ENCODE measurements at places on chromosomes 6 and 20. TPM values are rescaled to one million over a fixed set of nuclear protein-coding genes. Genes with fewer than 3 reads are reported as not detected.

- H3K36me3 ChIP-seq, result no peaks in the 10 kb centered on the region
- DNase-seq, result no peak
- no peak overlapping the region for H3K4me3 ChIP-seq
- H3K27me3 ChIP-seq, result no peaks in the 10 kb centered on the region
- no peak overlapping the region for H3K27ac ChIP-seq
Observed at GRCh38 chr6:315921-316752, 23.9 kb downstream of the DUSP22 start.

DNA sequence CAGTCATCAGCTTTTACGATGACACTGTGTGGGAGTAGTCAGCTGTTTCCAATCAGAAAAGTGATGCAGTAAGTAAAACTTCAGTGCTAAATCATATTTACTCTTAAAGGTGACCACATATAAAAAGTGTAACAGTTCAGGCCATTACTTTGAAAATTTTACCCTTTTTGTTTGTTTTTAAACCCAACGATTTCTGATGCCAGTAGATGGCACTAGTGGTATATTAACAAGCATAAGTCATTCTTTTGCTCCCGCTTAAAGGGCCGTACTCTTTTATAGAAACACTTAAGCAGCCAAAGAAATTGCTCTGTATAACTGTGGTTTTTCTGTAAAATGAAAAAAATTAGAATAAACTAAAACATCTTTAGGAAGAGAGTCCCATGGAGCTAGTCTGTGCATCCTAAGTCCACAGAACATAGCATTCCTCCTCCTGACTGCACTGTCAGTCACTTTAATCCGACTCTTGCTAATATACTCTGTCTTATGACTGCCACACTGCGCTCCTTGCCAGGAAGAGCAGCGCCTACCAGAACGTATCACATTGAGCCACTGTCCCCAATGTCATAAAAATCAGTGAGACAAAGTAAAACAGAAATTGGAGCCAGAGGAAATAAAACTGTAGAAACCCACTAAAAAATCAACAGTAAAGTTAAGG lies 25.0 kb downstream of the HEBP2 start:
- no peaks in the 10 kb centered on the region for H3K4me1 ChIP-seq
- H3K36me3 ChIP-seq, result no peaks in the 10 kb centered on the region
- H3K4me3 ChIP-seq, result no peak overlapping the region
- no peaks in the 10 kb centered on the region for H3K27me3 ChIP-seq

DNA sequence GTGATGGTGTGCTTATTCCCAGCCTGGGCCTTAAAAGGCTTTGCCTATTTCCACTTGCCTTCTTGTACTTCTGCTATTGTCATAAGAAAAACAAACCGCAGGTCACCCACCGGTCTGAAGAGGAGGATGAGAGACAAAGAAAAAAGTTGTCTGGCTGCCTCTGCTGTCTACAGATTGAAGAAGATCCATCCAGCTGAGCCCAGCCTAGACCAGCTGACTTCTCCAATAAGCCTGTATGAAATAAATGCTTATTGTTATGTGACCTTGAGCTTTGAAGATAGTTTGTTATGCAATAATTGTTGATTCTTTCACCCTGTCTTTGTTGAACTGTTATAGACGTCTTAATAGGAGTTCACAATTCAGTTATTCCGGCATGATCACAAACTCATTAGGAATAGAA lies 223.8 kb upstream of the PRSS16 start:
- DNase-seq, result no peak
- no peaks in the 10 kb centered on the region for H3K36me3 ChIP-seq
- H3K4me1 ChIP-seq, result no peaks in the 10 kb centered on the region
- no peak overlapping the region for H3K27ac ChIP-seq

- no peak for DNase-seq
- H3K36me3 ChIP-seq, result no peaks in the 10 kb centered on the region
- H3K27ac ChIP-seq, result no peak overlapping the region
- no peaks in the 10 kb centered on the region for H3K27me3 ChIP-seq
Observed at GRCh38 chr6:96716221-96716620, 121.1 kb downstream of the GPR63 start.

DNA sequence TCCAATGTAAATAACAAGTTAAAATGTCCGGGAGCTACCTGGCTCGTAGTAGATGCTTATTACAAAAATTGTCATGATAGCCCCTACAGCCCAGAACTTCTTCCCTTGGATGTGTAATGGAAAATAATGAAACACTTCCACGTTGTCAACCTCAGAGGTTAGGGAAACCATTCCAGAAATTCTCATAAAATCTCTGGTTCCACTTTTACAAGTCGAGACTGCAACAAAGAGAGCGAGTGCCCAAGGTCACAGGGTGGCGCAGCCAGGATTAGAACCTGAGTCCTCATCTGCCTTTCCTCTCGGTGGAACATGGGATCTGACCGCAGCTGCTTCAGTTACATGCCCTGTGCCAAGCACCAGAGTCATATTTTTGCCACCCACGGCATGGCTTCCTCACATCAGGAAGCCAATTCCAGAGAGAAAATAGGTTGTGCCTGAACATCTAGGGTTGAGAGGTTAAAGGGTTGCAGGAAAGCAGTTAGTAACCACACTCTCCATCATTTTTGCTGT lies 157.6 kb downstream of the SOBP start:
- no peaks in the 10 kb centered on the region for H3K27me3 ChIP-seq
- H3K4me1 ChIP-seq, result no peaks in the 10 kb centered on the region
- H3K4me3 ChIP-seq, result no peak overlapping the region

DNA sequence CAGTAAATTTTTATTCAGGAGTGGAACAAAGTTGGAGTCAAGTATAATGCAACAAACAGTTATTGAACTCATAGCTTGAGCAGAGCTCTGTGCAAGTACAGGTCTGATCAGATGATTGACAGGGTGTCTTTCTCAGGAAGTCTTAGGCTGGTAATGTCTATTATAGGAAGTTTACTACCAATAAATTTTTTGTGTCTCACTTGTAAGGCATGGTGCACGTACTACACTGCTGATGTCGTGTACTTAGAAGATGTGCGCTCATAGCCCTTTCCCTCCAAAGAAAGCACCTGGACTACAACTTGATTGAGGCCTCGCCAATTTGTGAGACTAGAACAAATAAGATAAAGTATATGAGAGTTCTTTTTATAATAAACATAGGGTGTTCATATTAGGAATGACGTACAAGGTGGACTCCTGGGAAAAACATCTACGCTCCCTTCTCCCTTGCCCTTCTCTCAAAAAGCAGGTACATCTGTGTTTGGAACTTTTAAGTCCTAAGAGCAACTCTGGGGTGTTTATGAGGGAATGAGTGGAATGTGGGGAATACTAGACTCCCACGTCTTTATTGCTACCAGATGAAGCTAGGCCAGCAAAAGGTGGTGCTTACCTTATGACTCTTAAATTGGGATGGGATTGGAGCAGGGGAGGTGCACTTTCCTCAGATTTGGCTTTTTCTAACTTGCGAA lies 1.5 kb downstream of the NDUFAF5 start:
- H3K4me1 ChIP-seq, result peaks cover 4% of the 10 kb centered on the region
- peak overlapping the region; percentile 86 for H3K4me3 ChIP-seq
- H3K27me3 ChIP-seq, result no peaks in the 10 kb centered on the region

- no peaks in the 10 kb centered on the region for H3K27me3 ChIP-seq
- no peaks in the 10 kb centered on the region for H3K4me1 ChIP-seq
- no peak overlapping the region for H3K27ac ChIP-seq
- H3K36me3 ChIP-seq, result no peaks in the 10 kb centered on the region
Observed at GRCh38 chr6:8005136-8005535, 59.1 kb downstream of the BLOC1S5 start.

The MYT1 gene
- not detected for total RNA-seq

The PDE10A gene
- total RNA-seq, result 17.6 TPM

The SCRT2 gene
- total RNA-seq, result not detected

GRCh38 chr20:25272223-25273000 lies 24.5 kb downstream of the PYGB start:
- DNase-seq, result no peak
- H3K36me3 ChIP-seq, result no peaks in the 10 kb centered on the region
- no peaks in the 10 kb centered on the region for H3K4me1 ChIP-seq
- no peak overlapping the region for H3K27ac ChIP-seq
- H3K27me3 ChIP-seq, result no peaks in the 10 kb centered on the region
- no peak overlapping the region for H3K4me3 ChIP-seq

The MDFI gene
- total RNA-seq, result 15.2 TPM

- H3K27me3 ChIP-seq, result no peaks in the 10 kb centered on the region
- peak overlapping the region; percentile 85 for H3K27ac ChIP-seq
- H3K4me1 ChIP-seq, result peaks cover 19% of the 10 kb centered on the region
- no peaks in the 10 kb centered on the region for H3K36me3 ChIP-seq
Observed at GRCh38 chr6:152273002-152273401, 364.2 kb downstream of the SYNE1 start.

The LY6G6F gene
- not detected for total RNA-seq

DNA sequence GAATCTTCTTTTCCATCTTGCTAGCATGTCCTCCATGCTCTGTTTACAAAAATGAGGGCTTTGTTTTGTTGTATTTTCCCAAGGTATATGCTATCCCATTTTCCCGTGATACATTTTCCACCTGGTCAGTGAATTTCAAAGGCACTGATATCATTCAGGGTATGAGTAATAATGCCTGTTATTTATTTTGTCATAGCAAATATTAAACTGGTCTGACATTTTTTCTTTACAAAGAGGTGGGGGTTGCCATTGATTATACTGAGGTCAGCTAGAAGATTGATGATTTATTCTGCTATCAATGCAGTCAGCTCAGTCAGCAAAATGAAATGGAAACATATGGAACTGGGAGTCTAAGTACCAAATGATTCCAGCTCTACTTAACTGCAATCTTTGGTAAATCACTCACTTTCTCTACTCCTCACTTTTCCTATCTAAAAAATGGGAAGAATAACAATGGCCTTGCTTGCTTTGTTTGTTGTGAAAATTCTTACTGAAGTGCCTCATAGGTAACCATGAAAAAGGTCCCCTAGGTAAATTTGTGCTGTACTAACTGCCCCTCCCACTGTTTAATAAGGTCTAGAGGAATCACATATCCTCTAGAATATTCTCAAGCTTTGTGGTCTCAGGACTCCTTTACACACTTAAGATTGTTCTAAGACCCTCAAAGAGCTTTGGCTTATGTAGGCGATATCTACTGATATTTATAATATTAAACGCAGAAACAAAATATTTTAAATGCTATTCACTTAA lies 64.0 kb downstream of the ARHGAP18 start:
- no peaks in the 10 kb centered on the region for H3K27me3 ChIP-seq
- H3K36me3 ChIP-seq, result no peaks in the 10 kb centered on the region
- no peak overlapping the region for H3K4me3 ChIP-seq
- H3K27ac ChIP-seq, result peak overlapping the region; percentile 77

DNA sequence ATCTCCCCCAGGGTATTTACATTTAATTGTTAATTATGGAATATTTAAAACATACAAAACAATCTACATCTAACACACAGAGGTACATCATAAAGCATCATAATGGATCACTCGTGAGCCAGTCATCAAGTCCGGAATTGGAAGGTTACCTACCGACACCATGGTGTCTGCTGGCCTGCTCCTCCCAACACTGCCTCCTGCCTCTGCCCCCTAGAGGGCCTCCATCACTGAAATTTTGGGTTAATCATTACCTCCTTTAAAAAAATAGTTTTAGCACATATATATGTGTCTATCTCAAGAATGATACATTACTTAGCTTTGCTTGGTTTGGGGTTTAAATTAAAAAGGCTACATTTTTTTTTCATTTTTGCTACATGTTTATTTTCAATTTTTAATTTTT lies 114.6 kb upstream of the PDE10A start:
- H3K36me3 ChIP-seq, result no peaks in the 10 kb centered on the region
- no peaks in the 10 kb centered on the region for H3K4me1 ChIP-seq
- DNase-seq, result no peak
- no peaks in the 10 kb centered on the region for H3K27me3 ChIP-seq

DNA sequence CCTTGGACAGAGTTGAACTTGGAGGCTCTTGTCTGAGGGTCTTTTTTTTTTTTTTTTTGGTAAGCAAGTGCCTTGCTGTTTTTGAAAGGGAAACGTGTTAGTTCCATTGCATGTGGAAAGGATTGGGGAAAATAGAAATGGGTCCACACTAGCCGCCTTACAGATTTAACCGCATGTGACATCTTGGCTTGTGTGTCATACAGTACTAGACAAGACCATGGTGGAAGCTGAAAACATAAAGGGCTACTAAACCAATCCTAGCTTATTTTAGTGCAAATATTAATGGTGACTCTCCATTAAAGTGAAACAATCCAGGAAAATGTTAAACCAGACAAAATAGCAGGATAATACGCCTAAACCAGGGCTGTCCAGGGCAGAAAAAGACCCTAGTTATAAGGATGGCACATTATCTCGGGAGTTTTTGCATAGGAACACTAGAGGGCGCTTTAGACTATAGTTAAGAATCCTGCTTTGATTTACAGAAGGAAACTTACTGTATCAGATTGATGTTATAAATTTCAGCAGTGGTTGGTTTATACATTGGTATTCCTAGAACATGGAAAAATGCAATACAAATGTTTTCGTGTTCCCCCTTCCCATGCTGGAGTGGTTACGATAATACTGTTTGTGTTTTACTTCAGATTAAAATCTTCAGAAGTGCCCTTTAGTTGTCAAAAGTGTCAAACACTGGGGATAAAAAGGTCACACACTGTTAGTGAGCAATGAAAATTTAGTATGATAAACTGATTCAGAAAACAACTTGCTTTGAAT lies 59.8 kb upstream of the DEK start:
- DNase-seq, result no peak
- H3K36me3 ChIP-seq, result no peaks in the 10 kb centered on the region
- H3K27ac ChIP-seq, result no peak overlapping the region

GRCh38 chr6:10847684-10848083 lies 9.3 kb upstream of the MAK start:
- H3K4me1 ChIP-seq, result no peaks in the 10 kb centered on the region
- DNase-seq, result no peak
- no peaks in the 10 kb centered on the region for H3K36me3 ChIP-seq

DNA sequence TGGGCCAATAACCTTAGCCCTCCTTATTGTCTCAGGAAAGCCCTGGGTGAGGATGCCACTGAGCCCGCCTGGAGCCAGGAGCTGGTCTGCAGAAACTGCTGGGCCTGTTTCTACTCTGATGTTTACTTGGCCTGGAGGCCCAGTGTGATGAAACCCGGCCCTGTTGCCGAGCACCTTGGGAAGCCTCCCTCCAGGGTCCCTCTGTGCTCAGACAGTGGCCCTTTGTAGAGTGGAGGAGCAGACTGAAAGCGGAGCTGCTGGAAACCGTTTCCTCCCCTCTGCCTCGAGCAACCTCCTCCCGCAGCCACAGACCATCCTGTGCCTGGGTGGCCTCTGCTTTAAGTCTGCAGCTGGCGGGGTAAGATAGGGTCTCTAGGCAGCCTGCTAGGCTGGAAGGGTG lies 84.1 kb upstream of the EPB41L1 start:
- no peaks in the 10 kb centered on the region for H3K36me3 ChIP-seq
- no peak for DNase-seq
- no peak overlapping the region for H3K4me3 ChIP-seq
- H3K27ac ChIP-seq, result no peak overlapping the region
- no peaks in the 10 kb centered on the region for H3K4me1 ChIP-seq

GRCh38 chr20:58576603-58576970 lies 61.4 kb upstream of the APCDD1L start:
- H3K27me3 ChIP-seq, result no peaks in the 10 kb centered on the region
- DNase-seq, result no peak
- no peaks in the 10 kb centered on the region for H3K36me3 ChIP-seq
- H3K4me3 ChIP-seq, result no peak overlapping the region
- H3K27ac ChIP-seq, result no peak overlapping the region

GRCh38 chr6:88499436-88499835 lies 333.3 kb upstream of the CNR1 start:
- no peak for DNase-seq
- H3K27me3 ChIP-seq, result no peaks in the 10 kb centered on the region
- H3K36me3 ChIP-seq, result no peaks in the 10 kb centered on the region
- no peak overlapping the region for H3K27ac ChIP-seq
- H3K4me1 ChIP-seq, result no peaks in the 10 kb centered on the region
- no peak overlapping the region for H3K4me3 ChIP-seq

GRCh38 chr6:155050311-155050710 lies 55.2 kb downstream of the TIAM2 start:
- no peaks in the 10 kb centered on the region for H3K27me3 ChIP-seq
- no peak overlapping the region for H3K4me3 ChIP-seq
- no peaks in the 10 kb centered on the region for H3K36me3 ChIP-seq

Measured in uterus (tissue), 4 donors.